NCI-H345 (cell line): ENCODE measurements at places on chromosomes 2 and 18.

DNA sequence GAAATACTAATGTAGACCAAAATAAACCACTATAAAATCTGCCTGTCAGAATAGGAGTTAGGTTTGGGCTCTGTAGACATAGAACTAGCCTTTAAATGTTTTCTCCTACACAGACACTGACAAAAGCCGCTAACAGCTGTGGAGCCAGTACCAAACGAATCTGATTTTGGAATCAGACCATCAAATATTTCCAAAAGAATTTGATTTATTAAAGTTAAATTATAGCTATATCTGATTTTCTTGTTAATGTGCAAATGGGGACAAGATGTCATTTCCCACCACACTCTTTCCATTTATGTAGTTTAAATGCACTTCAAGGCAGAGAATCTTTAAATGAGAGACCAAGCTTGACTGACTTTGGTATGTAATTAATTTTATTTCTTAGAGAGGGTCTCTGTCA lies 343.4 kb upstream of the FIGN start:
- no peak for DNase-seq

DNA sequence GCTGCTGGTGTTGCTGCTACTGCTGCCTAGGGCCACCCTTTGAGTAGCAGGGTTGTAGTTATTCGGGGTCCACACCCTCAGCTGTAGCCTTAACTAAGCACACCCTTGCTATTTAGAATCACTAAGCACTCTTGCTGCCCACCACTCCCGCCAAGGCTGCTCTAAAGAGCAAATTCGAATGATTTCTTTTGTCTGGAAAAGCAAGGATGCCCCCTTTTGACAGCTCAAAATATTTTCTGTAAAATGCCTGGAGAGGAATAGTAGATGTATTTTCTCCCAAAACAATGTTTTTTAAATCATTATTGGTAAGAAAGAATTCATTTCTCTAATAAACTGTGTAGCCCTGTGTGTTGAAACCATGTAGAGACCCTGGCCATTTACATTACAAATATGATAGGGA lies 80.8 kb upstream of the PAPOLG start:
- no peak for DNase-seq

DNA sequence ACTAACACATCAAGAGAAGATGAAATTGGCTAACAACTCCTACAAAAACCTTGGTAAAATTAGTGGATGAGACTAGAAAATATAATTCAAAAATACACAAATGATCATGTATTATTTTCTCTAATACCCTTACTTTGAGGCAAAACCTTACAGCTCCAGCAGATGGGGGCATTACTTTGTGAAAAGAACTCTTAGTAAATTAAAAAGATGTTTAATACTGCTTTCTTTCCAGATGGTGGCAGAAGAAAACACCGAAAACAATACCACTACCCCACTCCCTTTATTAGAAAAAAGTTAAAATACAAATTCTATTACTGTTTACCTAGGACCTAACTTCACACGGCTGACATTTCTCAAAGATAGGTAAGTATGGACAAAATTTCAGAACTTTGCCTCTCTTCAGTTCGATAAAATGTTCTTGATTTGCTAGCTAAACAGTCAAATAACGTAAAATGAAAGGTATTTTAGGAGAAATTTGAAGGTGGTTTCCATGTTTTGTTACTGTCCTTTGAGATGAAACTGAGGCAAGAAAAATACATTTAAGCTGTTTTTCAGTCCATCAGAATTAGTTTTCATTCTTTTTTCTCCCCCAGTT lies 30.6 kb downstream of the ORC4 start:
- DNase-seq: no peak

- DNase-seq: no peak
Measured at GRCh38 chr18:13242797-13243196, 24.2 kb downstream of the LDLRAD4 start.

- no peak for DNase-seq
Measured at GRCh38 chr2:205323929-205324328, 358.4 kb upstream of the NRP2 start.

DNA sequence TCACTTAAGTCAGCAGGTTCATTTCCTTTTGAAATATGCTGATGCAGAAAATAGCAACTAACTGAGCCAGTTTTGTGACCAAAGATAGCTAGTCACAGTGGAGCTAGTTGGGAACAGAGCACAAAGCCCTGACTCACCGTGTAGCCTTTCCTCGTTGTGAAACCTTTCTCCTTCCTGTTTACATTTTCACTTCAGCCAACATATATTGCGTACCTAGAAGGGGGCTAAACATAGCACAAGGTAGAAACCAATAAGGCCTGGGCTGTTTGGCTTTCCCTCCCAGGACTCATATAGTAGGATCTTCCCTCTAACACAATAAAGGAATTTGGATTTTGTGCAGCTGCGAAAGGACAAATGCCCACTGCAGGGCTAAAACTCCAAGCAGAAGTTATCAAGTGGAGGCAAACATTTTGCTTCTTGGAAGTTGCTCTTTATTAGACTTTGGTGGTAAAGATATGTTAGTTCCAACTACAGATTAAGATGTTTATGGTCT lies 24.5 kb upstream of the LPIN2 start:
- peak; percentile 31 for DNase-seq

GRCh38 chr2:155815851-155816250 lies 516.7 kb downstream of the NR4A2 start:
- no peak for DNase-seq
